ENCODE measurements at places on chromosomes 4 and X.

GRCh38 chr4:37535872-37536271 lies 150.3 kb downstream of the RELL1 start:
- DNase-seq, result no peak

- DNase-seq, result no peak
These were observed 981.0 kb upstream of the HS3ST1 start for GRCh38 chr4:12409507-12410190.

DNA sequence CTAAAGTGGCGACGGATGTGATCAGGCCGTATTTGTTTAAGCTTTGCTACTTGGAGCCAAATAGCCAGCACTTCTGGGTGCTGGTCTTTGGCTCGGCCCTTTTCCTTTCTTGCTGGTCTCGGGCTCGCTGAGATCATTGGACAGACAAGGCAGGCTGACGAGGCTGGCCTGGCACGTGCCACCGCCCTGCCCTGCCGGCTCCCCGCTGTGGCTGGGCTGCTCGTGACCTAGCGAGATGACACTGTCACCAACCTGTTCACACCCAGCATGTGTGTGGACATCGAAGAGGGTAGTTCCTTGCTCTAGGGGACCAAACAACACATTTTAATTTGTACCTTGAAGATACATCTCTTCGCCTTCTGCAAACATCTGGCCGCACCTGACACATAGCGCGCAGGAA lies 98.0 kb downstream of the ABLIM2 start:
- no peak for DNase-seq

DNA sequence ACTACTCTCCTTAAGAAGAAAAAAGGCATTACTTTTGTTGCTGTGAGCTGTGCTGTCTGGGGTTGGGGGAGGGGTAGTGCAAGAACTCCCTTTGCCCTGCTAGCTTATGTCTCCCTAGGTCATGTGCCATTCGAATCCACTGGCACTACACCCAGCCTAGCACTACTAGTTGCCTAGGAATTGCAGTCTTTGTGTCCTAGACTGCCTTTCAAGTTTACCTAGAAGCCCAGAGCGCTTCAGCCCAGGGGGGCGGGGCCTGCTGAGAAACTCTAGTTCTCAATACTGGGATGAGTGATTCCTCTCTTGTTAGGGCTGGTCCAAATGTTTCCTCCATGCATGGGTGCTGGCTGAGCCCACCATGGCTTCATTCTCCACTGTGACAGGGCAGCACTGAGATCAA lies 1011.5 kb downstream of the PCDH19 start:
- DNase-seq, result no peak

DNA sequence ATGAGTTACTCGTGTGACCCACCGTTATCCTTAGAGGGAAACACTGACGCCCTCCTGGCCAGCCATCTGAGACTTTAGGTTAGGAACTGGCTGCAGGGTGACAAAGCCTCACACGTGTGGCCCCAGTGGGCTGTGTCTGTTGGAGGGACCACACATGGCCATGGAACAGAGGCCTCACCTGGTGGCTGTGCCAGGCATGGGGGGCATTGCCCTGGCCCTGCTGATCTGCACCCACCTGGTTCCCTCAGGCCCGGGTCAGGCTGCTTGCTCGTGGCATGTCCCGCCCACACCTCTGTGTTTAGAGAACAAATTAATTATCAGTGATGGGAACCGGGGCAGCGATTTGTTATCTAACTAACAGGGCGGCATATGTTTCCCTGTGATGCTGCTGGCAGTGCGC lies 100.9 kb upstream of the PSAPL1 start:
- no peak for DNase-seq

DNA sequence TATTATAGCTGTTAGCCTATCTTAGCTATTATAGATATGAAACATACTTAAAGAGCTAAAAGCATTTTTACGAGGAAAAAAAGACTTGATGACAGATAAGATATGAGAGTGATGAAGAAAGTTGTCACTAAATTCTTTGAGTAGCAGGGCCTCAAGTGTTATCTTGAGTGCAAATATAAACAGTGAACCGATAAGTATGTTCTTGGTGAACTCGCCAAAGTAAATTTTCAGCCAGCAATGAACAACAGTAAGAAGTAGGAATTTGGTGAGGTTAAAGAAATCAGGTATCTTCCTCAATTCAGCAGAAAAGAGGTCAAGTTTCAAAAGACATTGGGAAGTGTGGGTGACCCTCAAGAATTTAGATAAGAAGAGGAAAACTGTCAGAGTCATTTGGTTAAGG lies 471.8 kb upstream of the FTHL17 start:
- no peak for DNase-seq

GRCh38 chr4:83947125-83947829 lies 411.4 kb downstream of the GPAT3 start:
- DNase-seq, result no peak

DNA sequence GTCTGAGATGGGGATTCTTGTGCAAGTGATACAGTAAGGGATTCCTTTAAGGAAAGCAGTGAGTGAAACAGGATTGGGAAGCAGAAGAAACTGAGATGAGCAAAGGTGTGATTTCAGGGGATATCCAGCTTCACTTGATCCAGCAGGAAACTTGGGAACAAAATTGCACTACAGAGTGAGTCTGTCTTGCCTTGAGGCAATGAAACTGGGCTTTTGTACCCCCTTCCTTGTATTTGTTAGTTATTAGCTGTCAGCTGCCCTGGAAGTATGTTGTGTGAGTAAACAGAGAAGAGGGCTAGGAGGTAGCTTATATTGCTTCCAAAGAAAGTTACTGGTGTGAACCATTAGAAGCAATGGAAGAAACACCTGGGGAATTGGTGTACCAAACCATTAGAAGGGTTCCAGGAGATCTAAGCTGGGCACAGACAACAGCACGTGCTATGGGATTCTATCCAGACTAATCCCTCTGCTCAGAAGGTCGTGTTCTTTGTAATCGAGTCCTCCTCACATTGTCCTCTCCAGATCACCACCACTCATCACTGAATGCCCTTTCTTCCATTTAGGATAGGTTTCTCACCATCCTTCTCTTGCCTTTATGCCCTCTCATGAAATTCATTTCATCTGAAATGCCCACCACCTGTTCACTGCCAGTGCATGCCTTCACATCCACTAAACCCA lies 76.0 kb downstream of the PDLIM5 start:
- no peak for DNase-seq

- no peak for DNase-seq
These were observed 78.8 kb downstream of the CLDN22 start for GRCh38 chr4:183241322-183241640.

DNA sequence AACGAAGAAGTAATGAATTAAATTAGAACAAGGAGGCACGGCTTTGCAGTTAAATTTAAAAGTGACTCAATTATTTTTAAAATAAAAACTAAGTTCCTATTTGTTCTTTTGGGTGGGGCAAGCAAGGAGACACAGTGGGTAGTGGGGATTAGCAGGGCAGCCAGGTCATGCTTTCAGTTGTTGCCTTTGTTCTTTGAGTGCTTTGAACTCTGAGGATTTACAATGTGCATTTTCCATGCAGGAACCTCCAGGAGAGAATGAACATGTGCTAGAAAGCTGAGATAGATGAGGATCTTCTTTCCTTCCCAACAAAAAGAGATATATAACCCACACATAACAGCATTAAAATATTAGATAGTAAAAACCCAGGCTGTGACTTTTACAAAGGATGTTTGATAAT lies 420.4 kb upstream of the CTSO start:
- no peak for DNase-seq

DNA sequence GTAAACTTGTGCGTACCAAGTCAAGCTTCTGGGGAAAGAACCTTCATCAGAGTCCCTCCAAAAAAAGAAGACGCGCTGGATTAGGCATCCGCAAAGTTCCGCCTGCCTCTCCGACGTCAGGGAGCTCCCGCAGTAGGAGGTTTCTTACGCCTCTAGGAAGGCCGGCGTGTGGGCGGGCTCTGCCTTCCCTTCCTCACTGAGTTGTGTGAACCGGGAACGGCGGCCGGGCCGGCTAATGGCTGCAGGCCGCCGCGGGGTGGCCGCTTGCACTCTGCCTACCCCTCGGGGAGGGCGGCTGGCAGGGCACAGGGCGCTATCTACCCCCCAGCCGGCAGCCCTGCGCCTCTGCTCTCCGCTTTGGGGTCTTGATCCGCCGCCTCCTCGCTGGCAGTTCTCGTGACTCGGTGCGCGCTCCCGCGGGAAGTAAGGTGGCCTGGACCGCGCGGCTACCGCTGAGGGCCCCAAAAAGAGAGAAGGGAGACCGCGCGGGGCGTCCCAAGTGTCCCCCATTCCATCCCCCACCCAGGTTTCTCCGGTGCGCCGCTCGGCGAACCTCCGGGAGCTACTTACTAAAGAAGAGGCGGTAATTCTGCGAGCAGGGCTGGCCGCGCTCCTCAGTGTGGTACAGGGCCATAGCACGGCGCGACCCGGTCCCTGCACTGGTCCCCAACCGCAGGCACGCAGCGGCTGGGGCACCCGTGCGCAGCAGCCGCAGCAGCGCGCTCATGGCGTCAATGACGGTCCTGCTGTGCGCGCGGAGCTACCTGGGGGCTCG lies at the start of gene PPA2:
Gene PPA2, minus strand, starts transcription at position 739 of the 775 bp plus-strand sequence. Its CDS starts 12 bp downstream, at position 727.
- DNase-seq, result peak; percentile 38

DNA sequence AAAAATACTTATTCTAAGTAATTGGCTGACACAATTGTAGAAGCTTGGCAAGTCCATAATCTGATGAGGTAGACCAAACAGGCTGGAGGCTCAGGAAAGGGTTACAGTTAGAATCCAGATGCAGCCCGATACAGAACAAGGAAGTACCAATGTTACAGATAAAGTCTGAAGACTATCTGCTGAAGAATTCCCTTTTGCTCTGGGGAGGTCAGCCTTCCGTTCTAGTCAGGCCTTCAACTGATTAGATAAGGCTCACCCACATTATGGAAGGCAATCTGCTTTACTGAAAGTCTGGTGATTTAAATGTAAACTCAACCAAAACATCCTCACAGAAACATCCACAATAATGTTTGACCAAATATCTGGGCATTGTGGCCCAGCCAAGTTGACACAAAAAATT lies 7.4 kb upstream of the DYNLT3 start:
- no peak for DNase-seq

- no peak for DNase-seq
These were observed 897.4 kb downstream of the CENPC start for GRCh38 chr4:66647926-66648325.

DNA sequence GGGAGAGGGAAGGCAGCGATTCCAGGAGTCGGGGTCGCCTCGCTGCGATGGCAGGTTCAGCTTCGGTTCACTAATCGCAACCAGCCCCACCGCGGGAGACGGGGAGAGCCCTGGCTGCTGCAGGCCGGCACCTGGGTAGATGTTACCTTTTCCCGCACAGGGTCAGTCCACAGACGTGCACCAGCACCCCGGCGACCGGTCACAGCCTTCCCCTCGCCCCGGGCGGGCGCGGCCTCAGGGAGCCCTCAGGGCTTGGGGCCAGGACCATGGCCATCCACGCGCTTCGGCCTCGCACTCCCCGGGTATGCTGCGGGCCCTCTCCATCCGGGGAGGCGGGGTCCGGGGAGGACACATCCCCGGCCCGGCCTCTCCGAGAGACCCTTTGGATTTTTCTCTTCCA lies 26.1 kb upstream of the EXOC1L start:
- no peak for DNase-seq

DNA sequence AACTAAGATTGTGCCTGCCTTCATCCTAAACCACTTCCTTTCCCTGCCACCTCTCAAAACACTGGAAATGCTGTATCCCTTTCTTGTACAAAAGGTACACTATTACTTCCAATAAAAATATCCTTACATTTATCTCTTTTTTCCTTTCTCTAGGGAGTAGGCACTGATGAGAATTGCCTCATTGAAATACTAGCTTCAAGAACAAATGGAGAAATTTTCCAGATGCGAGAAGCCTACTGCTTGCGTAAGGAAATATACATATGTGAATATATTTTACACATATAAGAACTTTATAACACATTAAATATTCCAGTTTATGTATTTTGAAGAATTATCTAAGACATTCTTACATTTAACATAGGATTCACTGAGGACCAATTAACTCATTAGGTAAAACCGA lies 71.7 kb downstream of the ANXA10 start:
- no peak for DNase-seq

DNA sequence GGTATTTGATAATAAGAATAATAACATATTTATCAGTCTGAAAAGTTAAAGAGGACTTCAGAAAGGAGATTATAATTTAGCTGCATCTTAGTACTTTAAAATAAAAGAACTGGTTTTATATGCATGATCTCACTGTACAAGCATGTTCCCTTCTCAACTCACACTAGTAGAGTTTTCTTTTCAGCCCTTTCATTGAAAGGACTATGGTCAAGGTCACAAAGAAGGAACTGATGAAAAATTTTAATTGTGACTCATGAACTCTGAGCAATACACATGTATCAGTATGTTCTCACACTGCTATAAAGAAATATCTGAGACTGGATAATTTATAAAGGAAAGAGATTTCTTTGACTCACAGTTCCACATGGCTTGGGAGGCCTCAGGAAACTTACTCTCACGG lies 73.7 kb upstream of the NDST4 start:
- no peak for DNase-seq

GRCh38 chr4:139645458-139645857 lies 20.2 kb upstream of the MGST2 start:
- no peak for DNase-seq

- no peak for DNase-seq
These were observed 139.4 kb downstream of the PJA1 start for GRCh38 chrX:69025802-69026301.

DNA sequence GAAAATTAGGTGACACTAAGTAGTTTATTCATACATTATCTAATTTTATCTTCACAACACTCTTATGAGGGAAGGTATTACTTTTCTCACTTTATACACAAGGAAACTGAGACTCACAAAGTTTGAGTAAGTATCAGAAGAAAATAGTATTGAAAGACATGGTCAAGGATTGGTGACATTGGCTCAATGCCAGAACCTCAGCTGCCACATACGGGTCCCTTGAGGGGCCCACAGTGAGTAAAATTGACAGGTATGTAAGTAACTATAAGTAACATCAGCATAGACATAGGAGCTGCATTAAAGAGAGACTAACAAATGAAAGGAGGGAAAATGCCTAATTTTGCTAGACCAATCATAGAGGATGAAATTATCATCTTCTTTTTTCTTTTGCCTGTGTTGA lies 134.1 kb downstream of the COX18 start:
- DNase-seq, result no peak

- DNase-seq, result no peak
These were observed 54.5 kb downstream of the CAMK2D start for GRCh38 chr4:113707048-113707447.

DNA sequence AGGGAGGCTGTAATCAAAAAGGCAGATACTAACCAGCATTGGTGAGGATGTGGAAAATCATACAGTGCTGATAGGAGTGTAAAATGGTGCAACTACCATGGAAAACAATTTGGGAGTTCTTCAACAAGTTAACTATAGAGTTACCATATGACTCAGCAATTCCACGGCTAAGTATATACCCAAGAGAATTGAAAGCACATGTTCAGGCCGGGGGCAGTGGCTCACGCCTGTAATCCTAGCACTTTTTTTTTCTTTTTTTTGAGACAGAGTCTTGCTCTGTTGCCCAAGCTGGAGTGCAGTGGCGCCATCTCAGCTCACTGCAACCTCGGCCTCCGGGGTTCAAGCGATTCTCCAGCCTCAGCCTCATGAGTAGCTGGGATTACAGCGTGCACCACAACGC lies 15.0 kb upstream of the CD99L2 start:
- no peak for DNase-seq

Measured in stimulated activated CD8-positive, alpha-beta memory T cell treated with anti-CD3 and anti-CD28 coated beads, Interleukin-7, amount 100 ng/mL, for 1 hour (primary cell).